ENCODE measurements at places on chromosomes 12 and 14.

- DNase-seq: no peak
Measured at GRCh38 chr14:81138429-81138828, 82.3 kb downstream of the GTF2A1 start.

DNA sequence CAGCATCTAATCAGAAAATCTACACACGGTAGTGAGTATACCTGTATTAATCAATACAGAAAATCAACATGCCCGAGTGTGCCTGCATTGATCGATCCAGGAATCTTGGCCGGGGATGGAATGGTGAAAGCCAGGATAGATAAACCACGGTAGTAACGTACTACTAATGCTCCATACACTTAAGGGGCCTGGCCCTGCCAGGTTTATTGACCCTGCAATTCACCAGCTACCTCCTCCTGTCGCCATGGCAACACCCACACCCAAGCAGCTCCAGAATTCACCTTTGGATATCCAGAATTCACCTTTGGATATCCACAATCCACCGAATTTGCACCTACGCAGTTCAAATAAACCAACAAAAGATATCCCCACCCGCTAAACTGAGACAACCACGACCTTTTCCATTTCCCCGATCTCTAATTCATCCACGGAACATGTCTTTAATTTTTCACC is 14.8 kb upstream of the CALM1 start:
- no peak for DNase-seq

GRCh38 chr12:90945070-90945649 is 9.8 kb downstream of the CCER1 start:
- DNase-seq: no peak

- DNase-seq: no peak
Measured at GRCh38 chr14:34094384-34094783, 143.5 kb upstream of the EGLN3 start.

DNA sequence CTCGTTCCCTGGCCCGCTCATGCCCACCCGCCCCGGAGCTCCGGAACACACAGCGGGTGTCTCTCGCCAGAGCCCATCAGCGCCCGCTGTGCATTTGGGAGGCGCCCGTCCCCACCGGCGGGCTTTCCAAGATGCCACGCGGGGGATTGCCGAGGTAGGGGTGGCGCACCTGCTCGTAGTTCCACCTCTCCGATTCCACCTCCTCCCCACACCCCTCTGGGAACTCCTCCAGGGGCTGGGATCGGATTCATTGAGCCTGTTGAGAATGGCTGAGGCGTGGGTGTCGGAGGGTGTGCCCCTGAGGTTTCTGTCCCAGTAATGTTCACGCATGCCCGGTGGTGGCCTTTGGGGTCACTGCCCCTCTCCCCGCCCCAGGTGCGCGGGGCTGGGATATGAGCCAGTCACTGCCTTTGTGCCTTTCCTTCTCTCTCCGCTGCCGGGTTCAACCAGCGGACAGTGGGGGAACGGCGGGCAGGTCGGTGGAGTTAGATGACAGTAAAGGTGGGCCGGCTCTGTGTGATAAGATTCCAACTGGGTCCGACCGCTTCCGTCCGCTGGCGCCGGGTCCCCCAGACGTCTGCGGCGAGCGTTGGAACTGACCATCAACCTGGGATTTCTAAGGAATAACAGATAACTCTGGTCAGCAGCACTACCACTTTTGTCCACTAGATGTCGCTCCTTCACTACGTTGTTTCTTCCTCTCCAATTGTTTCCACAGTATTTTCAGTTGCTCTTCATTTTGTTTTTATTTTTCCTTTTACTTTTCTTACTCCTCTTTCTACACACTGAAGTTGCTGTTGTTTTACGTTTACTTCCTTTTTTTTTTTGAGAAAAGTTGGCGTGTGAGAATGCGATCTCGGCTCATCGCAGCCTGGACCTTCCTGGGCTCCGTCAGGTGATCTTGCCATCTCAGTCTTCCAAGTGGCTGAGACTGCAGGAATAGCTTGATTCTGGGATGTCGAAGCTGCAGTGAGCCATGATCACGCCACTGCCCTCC is 178.1 kb upstream of the ALG10B start:
- DNase-seq: no peak

- peak; percentile 61 for DNase-seq
Measured at GRCh38 chr14:93954900-93955849, 21.2 kb downstream of the ASB2 start.

- peak; percentile 56 for DNase-seq
Measured at GRCh38 chr14:68843471-68844209, 50.8 kb upstream of the ZFP36L1 start.
